GM12878 (cell line): ENCODE measurements at places on chromosomes 16 and 17.

DNA sequence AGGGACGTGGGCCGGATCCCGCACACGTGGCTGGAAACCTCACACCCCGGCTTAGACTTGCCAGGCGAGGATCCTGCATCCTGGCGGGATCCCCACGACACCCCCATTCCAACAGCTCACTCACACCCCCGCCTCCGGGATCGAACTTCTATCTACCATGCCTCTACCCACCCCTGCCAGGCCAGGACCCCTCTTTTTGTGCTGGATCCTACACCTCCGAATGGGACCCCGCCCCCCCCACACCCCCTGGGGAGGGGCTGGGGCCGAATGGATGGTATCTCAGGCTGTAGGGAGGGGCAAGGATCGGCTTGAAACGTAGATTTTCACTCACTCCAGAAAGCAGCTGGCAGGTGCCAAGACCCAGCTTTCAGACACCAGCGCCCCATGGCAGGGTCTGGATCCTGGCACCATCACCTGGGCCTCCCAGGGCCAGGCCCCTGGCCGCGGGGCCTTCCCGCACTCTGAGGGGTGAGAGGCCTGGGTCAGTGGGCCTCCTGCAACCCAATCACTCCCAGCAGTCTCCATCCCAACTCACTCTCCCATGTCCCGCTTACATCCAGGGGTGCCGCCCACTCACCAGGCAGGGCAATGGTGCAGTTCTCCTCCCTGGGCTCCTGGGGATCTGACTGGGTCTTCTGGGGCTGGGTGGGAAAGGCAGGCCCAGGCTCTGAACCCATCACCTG lies 6.7 kb downstream of the PRSS36 start:
- DNase-seq = no peak

- DNase-seq = no peak
Observed at GRCh38 chr17:6098823-6099180, 28.6 kb downstream of the WSCD1 start.

- DNase-seq = no peak
Observed at GRCh38 chr17:80029258-80029974, 6.3 kb downstream of the TBC1D16 start.

GRCh38 chr16:13168091-13168572 lies 266.7 kb downstream of the SHISA9 start:
- DNase-seq = no peak

DNA sequence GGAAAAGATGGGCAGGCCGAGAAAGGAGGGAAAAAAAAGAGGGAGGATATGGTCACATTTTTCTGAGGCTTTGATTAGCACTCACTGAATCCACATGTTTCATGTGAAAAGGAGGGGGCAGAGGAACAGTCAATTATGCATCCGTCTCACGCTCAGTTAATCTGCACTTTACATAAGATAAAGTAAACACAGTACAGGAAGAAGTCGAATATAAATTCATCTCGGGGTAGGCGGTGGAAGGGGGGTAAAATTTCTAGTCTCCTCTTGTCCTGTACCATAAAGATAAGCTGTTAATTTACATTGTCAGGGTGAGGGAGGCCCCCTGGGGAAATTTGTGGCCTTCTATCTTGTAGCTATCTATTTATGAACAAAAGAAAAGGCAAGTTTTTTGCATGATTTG lies 73.1 kb upstream of the CES5A start:
- DNase-seq = no peak

- DNase-seq = no peak
Observed at GRCh38 chr17:60676758-60677307, 818 bp upstream of the BCAS3 start.

GRCh38 chr16:2799859-2800226 lies 1.6 kb downstream of the PRSS41 start:
- no peak for DNase-seq

- DNase-seq = no peak
Observed at GRCh38 chr16:27768651-27769272, 218.8 kb downstream of the KATNIP start.

DNA sequence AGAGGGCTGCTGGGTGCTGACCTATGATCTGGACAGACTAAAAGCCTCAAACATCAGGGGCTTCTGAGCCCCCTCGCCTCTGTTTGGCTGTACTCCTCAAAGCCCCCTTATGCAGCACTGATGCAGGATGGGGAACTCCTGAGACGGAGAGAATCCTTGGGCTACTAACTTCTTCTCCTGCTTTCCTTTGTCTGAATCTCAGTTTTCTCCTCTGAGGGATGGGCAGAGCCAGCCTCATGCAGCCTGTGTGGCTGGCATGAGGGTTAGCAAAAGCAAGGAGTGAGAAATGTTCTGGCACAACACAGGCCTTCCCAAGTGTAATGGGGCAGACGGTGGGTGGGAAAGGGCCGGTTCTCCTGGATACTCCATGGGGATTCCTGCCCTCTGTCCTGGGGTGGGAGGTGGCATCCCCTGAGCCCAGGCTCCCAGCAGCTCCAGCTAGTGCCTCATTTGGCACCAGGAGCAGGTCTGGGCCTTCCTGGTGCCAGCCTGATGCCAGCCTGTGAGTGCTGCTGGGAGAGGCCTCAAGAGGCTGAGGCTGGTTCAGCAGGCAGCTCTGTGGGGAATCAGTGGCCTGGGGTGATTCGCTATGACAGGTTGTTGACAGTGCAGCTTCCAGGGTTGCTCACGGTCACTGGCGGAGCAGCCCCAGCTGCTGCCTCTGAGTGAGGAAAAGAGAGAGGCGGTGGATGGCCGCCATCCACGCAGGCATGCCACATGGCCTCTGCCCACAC lies 4.0 kb upstream of the BRD7 start:
- DNase-seq = no peak

- DNase-seq = no peak
Observed at GRCh38 chr16:24717411-24717810, 12.0 kb upstream of the TNRC6A start.

GRCh38 chr17:9750524-9750923 lies 40.9 kb downstream of the DHRS7C start:
- DNase-seq = no peak

GRCh38 chr16:84787263-84787622 lies 32.5 kb upstream of the CRISPLD2 start:
- no peak for DNase-seq

DNA sequence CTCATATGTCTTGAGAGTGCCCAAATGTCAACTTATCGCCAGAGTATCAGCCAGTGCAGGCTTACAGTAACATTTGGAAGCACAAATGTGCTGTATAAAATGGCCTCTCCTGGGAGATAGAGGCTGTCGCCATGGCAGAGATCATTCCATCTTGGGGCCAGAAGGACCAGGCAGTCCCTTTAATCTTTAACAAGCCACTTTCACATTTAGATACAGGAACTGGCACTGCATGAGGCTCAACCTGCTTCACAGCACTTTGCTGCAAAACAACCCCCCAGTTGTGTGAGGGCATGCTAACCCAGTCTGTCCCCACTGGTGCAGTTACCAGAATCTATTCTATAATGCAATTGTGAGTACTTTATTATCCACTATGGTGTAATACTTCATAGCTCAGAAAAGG lies 4.7 kb upstream of the RFFL start:
- DNase-seq = no peak

- DNase-seq = no peak
Observed at GRCh38 chr17:19986941-19987861, 9.6 kb upstream of the AKAP10 start.

- DNase-seq = no peak
Observed at GRCh38 chr17:10081571-10082169, 116.7 kb downstream of the GAS7 start.

DNA sequence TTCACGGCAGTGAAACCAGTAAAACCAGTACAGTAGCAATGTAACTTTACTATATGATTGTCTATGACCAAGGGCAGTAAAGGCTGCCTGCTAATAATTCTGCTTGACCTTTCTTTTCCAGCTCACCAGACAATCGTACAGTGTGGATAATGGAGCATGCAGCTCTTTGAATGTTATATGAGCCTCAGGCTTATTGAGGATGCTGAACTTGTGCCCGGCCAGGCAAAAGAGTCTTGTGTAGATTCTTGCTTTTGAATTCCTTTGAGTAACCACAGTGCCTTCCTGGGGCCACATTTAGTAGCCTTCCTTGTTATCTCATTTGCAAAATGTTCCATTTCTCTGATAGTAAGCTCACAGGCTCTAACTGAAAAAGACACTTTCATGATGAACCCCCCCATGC lies 131.8 kb downstream of the CDH11 start:
- DNase-seq = no peak

GRCh38 chr17:60284709-60285108 lies 107.2 kb downstream of the USP32 start:
- DNase-seq = no peak

DNA sequence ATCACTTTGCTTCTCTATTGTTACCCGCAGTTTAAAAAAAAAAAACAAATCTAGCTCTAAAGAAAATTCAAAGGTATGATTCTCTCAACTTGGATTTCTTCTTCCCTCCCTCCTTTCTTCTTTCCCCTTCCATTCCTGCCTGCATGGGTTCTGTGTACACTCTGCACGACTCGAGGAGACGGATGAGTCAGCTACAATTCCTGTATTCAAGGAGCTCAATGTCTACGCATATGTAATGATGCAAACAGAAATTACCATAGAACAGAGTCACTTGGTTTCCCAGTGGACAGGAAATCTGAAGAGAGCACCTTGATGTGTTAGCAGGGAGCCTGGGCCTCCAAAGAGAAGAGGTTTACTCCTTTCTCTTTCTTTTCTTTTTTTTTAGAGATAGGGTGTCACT lies 92.3 kb downstream of the VPS53 start:
- DNase-seq = no peak

DNA sequence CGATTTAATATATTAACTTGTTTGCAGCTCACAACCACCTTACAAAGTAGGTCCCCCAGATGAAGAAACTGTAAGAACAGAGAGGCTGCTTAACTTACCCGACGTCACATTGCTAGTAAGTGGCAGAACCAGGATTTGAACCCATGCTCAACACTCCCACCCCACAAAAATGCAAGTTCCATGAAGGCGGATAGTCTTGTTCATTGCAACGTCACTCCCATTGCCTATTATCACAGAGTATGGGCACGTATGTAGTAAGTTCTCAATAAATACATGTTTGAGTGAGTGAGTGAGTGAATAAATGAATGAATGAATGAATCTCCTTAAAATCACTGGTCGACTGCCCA lies 1.1 kb downstream of the USP31 start:
- no peak for DNase-seq

- DNase-seq = no peak
Observed at GRCh38 chr17:39705786-39706348, 6.0 kb downstream of the ERBB2 start.

DNA sequence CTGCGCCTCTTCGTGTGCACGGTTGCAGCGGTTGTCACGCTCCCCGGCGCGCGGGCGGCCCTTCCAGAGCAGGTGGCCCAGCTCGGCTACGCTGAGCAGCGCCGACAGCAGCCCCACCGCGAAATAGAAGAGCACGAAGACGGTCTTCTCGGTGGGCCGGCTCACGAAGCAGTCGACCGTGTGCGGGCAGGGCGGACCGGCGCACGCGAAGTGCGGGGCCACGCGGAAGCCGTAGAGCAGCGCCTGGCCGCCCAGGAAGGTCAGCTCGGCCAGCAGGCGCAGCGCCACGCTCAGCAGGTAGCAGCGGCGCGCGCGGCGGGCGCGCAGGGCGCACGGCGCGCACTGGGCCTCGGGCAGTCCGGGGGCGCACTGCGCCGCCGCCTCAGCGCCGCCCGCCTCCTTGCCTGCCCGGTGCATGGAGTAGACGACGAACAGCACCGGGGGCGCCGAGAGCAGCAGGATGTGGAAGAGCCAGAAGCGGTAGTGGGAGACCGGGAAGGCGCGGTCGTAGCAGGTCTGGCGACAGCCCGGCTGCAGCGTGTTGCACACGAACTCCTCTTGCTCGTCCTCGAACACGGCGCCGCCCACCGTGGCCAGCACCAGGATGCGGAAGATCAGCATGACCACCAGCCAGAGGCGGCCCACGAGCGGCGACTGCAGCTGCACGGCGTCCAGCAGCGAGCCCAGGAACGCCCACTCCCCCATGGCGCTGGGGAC lies 1.3 kb downstream of the GJD3 start:
- no peak for DNase-seq

GRCh38 chr17:50210240-50211225 lies 9.1 kb upstream of the COL1A1 start:
- DNase-seq = no peak

GRCh38 chr16:5756969-5757368 lies 659.4 kb upstream of the EEF2KMT start:
- DNase-seq = no peak

DNA sequence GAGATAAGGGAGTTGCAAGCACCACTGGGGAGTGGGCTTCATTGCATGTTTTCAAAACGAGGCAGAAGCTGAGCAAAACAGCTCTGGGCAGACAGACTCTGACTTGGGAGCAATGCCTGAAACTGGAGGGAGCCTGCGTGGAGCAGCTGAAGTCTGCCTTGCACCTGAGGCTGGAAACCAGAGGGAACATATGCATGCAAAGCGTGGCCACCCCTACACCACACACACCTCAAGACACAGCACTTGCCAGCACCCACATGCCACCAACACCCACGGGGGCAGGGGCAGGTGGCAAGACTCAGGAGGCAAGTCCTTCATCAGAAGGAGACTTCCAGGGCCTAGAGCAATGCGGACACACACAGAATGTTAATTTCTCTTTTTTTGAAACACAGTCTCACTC lies 45.8 kb downstream of the COTL1 start:
- DNase-seq = no peak

- no peak for DNase-seq
Observed at GRCh38 chr17:78862073-78863023, 21.7 kb upstream of the USP36 start.

GRCh38 chr17:17841601-17842025 lies 4.8 kb upstream of the SREBF1 start:
- no peak for DNase-seq

DNA sequence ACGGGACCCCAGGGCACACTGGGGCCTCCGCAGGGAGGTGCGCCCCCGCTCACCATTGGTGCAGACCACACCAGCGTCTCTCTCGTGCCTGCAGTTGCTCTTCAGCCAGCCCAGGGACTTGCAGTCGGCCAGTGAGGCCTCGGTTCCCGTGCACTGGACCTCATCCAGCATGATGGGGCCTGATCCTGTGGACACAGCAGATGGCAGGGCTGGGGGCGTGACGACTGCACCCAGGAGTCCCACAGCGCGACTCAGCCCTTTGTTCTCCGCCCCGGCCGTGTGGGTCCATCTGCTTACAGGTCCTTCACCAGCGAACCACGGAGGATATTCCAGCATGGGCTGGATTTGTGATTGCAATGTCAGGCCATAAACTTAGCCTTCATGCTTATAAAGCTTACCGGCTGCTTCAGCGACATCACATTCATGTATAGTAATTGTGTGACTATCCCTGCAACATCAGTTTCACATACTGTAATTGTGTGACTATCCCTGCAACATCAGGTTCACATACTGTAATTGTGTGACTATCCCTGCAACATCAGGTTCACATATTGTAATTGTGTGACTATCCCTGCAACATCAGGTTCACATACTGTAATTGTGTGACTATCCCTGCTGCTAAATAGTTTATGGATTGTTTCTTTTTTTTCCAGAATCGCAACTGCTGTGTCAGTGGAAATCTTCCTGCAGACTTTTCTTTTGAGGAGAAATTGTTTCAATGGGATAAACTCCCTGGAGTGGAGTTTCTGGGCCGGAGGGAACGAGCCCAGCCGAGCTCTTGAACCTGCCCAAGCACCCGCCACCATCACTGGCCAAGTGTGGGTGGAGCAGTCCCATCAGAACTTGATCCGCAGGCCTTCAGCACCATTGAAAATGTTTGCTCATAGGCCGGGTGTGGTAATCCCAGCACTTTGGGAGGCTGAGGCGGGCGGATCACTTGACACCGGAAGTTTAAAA lies 4.8 kb downstream of the LGALS3BP start:
- no peak for DNase-seq
